Testis (tissue), 5 donors: ENCODE measurements at places on chromosomes 5 and 9. TPM values are rescaled to one million over a fixed set of nuclear protein-coding genes. Genes with fewer than 3 reads are reported as not detected.
A peak's percentile ranks its signal among the peaks of the same experiment; 100 is the strongest.

- no peaks in the 10 kb centered on the region for H3K36me3 ChIP-seq
- H3K4me1 ChIP-seq: no peaks in the 10 kb centered on the region
- H3K4me3 ChIP-seq: no peak overlapping the region
- H3K27me3 ChIP-seq: no peaks in the 10 kb centered on the region
- no peak overlapping the region for H3K27ac ChIP-seq
- no peak for DNase-seq
Measured at GRCh38 chr5:156391139-156391538, 64.2 kb downstream of the SGCD start.

- no peaks in the 10 kb centered on the region for H3K36me3 ChIP-seq
- DNase-seq: peak; percentile 62
- peak overlapping the region; percentile 56 for H3K27ac ChIP-seq
- peaks cover 31% of the 10 kb centered on the region for H3K4me1 ChIP-seq
Measured at GRCh38 chr5:72244862-72245371, 75.1 kb downstream of the MRPS27 start.

GRCh38 chr5:56200971-56201666 lies 32.0 kb downstream of the ANKRD55 start:
- H3K27me3 ChIP-seq: no peaks in the 10 kb centered on the region
- no peaks in the 10 kb centered on the region for H3K36me3 ChIP-seq
- no peak overlapping the region for H3K27ac ChIP-seq
- H3K4me1 ChIP-seq: no peaks in the 10 kb centered on the region
- peak; percentile 76 for DNase-seq

PCDHB12 gene
- 6.1 TPM for total RNA-seq

TEX48 gene
- total RNA-seq: 11.5 TPM
